Activated CD4-positive, alpha-beta T cell treated with anti-CD3 and anti-CD28 coated beads, Interleukin-10, Interleukin-2, amounts not matched to agents 100 ng/mL and 50 ng/mL, durations not matched to agents 16 hours and 8 hours (primary cell): ENCODE measurements at places on chromosomes 16 and 17.
A peak's percentile ranks its signal among the peaks of the same experiment; 100 is the strongest.

- no peak for DNase-seq
Measured at GRCh38 chr16:67548265-67549126, 13.8 kb upstream of the CTCF start.

- DNase-seq: no peak
Measured at GRCh38 chr16:66849021-66849420, 4.8 kb downstream of the CA7 start.

DNA sequence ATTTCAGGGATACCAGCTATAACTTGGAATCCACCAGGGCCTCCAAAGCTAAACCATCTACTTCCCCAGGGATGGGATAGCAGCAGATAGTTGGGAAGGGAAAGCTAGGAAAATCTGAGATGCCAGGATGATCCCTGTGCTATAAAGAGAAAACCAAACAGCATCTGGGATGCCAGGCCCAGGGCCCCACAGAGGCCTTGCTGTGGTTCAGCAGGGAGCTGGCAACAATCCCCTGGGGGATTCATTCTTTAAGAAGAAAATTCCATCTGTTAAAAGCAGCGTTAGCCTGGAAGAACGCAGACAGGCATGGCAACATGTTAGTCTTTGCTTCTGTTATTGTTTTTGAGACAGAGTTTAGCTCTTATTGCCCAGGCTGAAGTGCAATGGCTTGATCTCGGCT, 16.6 kb downstream of the MYO18A start:
- no peak for DNase-seq

GRCh38 chr17:80119839-80120238, 18.5 kb downstream of the GAA start:
- DNase-seq: no peak

- DNase-seq: no peak
Measured at GRCh38 chr16:57194512-57194911, 8.4 kb downstream of the RSPRY1 start.

DNA sequence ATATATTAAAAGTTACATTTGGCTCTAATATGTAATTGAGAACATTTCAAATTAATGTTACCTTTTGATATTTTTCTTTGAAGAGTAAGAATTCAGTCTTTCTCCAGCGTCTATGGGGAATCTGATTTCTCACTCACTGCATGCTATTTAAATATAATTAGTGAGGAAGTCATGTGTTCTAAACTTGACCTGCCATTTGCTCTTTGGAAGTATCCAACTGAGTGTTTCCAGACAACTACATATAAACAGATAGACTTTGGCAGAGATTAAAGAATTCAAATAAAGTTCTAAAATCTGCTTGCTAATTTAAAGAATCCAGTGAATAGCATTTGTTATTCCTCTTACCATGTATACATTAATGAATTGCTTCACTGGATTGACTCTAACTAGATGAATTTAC, 23.5 kb downstream of the OMG start:
- no peak for DNase-seq

- DNase-seq: no peak
Measured at GRCh38 chr16:86033016-86033474, 134.1 kb downstream of the IRF8 start.

DNA sequence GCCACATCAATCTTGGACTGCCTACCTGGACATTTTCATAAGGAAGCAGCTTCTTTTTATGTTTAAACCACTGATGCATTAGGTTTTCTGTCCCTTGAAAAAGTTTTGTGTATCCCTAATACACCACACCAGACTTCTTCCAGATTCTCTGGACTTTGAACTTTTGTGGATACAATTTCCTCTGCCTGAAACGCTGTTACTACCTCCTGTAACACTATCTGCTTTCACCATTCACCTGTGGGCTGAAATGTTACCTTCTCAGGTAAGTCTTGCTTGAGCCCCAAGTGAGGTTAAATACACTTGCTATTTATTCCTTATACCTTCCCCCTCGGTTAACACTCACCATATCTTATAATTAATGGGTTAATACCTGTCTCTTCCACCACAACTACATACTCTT, 2.7 kb downstream of the ZZEF1 start:
- no peak for DNase-seq

DNA sequence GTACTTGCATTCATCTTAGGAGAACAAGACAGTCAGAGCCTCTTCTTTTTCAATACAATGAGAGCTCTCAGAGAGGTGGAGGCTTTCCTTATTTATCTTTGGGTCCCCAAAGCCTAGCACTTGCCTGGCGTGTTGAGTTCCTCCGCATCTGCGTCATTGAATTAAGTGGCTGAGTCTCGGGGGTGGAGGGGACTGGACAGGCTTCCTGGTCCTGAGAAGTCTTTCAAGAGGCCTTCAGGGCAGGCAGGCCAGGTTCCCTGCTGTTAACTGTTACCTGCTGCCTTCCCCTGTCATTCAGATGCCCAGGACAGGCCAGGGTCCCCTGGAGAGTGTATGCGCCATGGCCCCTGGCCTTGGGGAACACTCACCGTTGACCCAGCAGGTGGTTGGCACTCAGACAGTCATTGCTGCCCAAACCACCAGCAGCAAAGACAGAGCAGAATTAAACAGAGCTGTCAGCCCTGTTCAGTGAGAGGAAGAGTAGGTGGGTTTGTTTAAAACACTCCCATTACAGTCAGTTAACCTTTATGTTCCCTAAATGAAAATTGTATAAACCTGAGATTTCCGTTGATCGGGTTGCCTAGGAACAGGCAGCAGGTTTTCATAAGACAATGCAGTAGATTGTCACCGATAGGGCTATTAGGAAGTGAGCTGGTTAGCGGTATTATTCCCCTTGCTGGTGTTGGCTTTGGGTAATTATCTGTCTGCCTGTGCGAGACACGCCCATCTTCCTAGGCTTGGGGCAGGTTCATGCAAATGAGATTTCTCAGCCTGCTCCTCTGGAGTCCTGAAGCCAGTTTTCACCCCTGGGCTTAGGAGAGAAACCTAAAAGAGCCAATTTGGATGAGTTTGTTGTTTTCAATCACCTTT, 132.7 kb downstream of the CCDC182 start:
- DNase-seq: no peak

DNA sequence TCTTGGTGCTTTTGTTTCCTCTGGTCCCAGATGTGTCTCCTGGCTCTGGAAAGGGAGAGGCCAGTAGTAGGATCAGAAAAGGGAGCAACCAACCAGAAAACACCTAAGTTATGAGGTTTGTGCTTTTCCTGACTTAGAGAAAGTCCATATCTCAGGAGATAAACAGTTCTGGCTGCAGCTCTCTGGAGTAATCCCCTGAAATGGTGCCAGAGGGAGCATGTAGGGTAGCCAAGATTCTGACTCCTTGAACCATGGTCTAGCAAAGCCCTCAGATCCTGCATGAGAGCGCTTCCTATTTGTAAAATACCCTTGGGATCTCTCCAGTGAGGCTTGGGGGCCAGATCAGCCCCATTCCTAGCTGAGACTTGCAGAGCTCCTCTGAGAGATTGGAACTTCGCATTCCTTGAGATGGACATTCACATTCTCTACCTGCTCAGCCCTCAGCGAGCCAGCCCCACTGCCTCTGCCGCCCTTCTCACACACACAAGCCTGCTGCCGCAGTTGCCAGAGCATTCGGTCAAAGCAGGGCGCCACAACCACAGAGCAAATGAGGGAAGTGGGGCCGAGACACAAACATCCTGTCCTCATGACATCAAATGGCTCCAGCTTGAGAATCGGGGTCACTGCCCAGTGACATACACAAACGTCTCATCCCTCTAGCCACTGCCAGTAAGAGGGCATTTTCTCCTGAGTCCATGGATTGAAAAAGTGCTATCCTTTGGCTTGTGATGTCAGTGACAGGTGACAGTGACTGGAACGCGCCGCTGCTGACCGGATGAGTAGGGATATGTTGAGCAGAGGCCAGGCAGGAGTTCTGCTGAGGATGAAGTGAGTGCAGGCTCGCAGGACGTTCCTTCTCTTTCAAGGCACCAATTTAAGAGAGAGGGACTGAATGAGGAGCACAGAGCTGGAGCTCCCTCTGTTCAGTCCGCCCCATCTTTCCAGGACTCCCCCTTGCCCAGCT, 5.0 kb downstream of the ABHD15 start:
- no peak for DNase-seq

- DNase-seq: no peak
Measured at GRCh38 chr16:72013888-72014581, 5.5 kb downstream of the DHODH start.

GRCh38 chr17:76529224-76530094, 8.1 kb downstream of the CYGB start:
- DNase-seq: no peak

DNA sequence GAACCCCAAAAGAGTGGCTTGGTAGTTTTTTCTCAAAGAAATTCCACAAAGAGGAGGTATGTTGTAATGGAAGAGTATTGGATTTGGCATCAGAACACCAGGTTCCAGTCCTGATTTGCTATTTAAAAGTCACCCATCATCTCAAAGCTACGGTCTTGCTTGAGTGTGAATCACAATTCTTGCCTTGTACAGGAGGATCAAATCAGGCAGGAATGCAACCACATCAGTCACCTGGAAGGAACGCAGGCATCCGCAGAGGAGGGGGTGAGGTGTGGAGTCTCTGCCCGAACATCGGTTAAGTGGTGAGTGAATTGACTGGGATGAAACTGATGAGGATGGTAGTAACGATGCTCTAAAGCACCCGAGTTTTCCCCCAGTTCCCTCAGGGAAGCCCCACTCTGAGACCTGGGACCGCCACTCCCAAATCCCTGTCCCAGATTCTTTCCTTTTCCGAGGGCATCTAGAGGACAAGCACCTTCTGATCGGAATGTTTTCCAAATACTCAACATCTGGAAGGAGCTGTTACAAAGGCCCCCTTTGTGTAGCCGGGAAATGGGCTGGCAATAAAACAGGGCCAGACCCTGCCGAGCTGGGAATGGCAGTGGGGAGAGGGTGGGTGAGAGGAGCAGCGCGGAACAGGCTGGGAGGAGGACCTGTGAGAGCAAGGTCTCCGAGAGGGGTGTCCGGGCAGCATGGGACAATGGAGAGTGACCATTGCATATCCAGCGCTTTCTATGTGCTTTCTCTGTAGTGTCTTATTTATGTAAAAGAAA, 469.6 kb downstream of the SLC39A11 start:
- DNase-seq: no peak

GRCh38 chr17:18860161-18860972, 2.4 kb downstream of the PRPSAP2 start:
- peak; percentile 90 for DNase-seq

DNA sequence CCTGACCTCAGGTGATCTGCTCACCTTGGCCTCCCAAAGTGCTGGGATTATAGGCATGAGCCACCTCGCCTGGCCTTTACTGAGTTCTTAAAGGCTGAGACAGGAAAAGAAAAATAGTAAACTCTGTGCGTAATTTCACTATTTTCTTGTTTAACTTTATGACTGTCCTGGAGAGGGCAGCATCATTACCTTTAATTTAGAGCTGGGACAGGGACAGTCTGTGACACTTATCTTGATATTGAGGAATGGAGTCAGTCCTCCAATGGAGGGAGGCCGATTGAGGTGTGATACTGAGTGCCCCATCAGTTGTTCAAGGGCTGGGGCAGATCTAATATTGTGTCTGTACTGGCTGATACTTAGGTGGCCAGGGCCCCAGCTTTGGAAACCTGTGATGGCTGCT, 21.5 kb upstream of the SPN start:
- peak; percentile 37 for DNase-seq

DNA sequence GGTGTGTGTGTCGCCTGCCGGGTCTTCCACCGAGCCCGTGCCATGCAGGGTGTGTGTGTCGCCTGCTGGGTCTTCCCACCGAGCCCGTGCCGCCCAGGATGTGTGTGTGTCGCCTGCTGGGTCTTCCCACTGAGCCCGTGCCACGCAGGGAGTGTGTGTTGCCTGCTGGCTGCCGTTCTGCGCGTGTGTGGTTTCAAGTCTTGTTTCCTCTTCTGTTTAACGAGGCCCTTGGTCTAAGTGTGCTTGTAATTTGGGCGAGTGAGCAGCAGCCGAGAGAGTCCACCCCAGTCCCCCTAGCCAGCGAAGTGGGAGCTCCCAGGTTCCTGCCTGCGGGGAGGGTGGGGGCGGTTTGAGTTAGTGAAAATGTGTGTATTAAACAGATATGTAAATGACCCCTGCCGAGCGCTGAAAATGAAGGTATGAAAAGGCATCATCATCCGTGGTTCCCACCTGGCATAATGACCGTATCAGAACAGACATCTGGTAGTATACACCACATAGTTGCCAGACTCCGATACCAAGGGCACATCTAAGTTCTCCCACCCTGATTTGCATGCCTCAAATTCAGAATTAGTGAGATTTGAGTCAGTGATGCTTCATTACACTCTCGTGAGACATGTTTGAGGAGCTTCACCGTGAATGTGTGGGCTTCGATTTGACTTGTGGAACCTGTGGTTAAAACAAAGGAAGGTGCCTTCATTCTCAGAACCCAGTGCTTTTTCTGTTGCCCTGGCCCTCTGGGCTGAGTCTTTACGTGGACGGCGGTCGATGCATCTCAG, 114.5 kb upstream of the CHMP6 start:
- peak; percentile 96 for DNase-seq

GRCh38 chr17:21243516-21244303, 9.5 kb downstream of the NATD1 start:
- DNase-seq: no peak

DNA sequence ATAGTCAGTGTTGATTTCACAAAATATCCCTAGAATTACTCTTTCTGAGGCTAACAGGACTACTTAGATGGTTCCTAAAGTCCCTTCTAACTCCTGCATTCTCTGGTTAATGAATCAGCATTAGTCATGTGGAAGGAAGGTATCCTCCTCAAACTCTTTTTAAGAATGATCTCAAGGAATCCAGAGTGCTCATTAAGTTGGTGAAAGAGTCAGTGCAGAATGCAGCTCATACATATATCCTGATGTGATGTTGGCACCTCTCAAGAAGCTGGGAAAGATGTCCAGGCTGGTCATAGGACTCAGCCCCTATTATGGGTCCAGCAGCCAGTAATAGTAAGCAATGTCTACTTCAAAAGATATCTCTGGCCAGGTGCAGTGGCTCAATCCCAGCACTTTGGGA, 65.5 kb downstream of the PIGL start:
- DNase-seq: no peak

DNA sequence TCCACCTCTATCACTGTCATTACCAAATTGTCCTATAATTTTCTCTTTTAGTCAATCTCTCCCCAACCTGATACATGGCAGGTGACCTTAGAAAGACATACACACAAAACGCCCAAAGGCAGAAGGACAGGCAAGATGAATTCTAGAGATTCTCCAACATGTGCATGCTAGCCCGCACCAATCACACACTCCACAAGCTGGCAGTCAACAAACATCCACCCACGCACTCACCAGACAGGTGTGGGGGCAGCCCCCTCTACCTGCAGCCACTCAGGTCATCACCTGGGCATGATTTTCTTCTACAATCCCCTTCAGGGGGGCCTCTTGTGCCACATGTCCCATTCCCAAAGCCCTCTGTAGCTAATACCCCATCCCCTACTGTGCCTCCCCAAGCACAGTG, 9.5 kb downstream of the MPP2 start:
- DNase-seq: no peak

GRCh38 chr16:54268766-54269165, 17.8 kb downstream of the IRX3 start:
- DNase-seq: no peak

- no peak for DNase-seq
Measured at GRCh38 chr16:3025032-3026002, 1.5 kb downstream of the THOC6 start.

- no peak for DNase-seq
Measured at GRCh38 chr17:66405836-66406677, 103.6 kb downstream of the PRKCA start.
